ENCODE measurements at places on chromosomes 2 and 18.

DNA sequence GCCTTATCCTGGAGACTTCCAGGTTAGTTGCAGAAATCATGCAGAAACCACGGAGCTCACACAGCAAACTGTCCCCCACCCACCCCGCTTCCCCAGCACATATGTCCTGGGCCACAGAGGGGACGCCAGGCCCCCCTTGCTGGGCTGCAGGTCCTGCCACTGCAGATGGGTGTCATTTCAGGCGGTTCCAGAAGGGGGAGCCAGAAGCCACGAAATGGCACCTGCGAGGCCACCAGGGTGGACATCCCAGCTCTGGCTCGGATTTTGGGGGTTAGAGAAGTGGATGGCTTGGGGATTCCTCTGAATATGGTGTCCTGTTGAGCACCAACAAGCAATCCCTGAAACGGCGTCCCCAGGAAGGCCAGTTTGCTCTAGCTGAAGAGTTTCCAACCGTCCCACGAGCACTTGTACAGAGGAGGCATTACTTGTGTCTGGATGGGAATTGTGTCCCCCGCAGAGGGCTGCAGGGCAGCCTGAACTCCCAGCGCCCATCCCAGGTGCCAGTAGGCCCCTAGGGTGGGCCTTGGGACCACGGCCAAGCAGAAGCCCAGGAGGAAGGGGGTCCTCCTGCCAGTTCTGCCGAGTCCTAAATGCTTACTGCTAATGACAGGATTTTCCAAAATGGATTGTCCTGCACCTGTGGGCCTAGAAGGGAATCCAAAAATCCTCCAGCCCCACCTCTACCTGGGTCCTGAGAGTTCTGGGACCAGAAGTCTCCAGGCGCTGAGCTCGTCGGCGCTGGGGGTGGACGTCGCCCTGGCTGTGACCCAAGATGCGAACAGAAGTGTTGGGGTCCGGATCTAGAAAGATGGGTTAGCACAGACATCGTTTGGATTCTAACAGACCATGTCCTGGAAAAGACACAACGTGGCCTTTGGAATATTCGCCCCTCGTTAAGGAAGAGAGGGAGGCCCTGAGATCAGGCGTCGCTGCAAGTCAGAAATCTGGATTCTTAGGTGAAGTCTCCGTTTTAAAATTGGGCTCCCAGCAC is 14.6 kb upstream of the NFATC1 start:
- DNase-seq, result peak; percentile 22

- no peak for DNase-seq
Observed at GRCh38 chr2:59250307-59250677, 1009.2 kb upstream of the FANCL start.

DNA sequence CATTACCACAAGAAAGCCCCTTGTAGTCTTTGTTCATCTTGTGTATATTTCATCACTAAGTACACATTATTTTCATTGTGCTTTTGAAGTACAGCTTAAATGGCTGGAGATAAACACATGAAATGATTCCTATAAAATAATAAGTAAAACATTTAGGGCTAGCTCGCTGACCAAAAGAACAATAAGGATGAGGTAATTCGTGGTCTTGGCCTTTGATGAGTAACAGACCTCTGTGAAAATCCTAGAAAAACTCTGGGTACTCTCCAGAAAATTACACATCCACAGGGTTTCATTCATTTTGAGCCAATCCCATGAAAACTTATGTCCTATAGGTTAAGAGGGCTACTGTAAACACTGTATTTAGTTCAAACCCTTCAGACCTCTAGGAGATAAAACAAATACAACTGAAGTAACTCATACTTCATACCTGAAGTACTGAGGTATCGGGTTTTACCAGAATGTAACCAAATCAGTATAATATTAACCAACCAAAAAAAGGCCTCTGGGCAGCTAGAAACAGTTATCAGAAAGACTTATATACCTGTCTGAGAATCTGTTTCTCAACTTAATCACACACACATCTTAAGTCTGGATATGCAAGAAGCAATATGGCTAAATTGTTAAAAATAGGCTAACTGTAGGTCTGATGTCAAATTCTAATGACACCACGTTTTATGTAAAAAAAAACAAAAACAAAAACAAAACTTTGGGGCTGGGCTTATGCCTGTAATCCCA is 31.0 kb downstream of the CFAP36 start:
- DNase-seq, result no peak

GRCh38 chr2:101698014-101698843 is 722 bp downstream of the MAP4K4 start:
- DNase-seq, result no peak

- DNase-seq, result no peak
Observed at GRCh38 chr2:96344011-96344410, 8.4 kb downstream of the NCAPH start.

DNA sequence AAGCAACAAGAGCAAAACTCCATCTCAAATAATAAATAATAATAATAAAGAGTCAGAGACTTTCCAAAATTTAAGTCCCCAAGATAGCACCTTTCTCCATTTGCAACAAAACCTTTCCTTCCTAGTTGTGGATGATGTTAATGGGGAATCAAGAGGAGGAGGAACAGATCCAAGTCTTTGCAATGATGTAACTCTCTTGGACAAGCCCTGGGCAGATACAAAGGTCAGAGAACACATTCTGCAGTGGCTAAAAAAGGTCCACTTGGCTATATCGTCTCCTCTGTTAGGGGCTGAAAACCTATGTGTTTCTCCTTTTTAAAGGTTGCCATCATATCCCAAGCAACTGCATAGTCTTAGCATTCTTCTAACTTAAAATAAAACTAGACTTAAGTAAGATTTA is 151.1 kb downstream of the TMEM163 start:
- no peak for DNase-seq

DNA sequence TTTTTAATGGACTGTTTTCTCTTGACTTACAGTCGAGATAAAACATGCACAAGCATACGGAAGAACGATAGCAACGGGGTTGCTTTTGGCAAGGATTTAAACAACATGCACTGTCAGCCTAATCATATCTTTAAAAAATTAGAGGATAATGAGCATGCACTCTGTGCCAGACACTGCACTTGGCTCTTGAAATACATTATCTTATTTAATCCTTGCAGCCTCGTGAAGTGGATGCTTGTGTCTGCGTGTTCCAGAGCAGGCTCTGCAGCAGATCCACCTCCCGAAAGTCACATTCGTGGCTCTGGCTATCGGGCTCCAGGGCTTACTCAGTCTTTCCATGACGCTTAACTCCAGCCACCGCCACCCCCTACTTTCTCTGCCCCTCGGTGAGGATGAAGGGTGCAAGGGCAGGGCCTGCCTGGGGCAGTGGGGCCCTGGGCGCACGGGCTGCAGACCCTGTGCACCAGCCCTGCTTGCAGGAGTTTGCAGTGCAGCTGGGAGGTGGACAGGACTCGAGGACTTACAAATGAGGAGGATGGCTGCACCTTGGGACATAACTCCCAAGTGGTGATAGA is 61.7 kb downstream of the ACKR3 start:
- no peak for DNase-seq

DNA sequence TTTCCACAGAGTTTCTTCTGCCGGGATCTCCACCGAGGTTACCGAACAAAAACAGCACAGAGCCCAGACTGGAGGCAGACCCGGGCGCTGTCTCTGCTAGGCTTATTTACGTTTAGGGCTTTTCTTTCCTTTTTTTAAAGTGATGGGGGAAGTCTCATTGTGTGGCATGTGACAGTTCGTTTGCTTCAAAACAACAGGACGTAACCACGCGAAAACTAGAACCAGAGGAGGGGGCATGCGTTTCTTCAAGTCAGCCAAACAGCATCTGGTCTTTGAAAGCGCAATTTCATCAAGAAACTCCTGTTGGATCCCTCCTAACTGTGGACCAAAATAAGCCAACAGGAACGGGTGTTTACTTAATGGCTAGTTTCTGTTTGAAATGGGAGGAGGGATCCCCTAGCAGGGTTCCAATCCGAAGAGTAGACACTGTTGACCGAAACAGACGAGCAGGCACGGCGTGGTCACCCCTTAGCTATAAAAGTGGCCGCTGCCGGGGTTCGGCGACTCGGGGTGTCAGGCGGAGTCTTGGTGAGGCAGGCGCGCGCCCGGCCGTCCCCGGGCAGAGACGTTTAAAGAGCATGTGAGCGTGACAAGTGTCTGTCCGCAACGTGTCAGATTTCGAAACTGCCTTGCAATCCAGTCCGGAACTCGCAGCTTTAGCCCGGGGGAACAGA is 997 bp upstream of the TGIF1 start:
- peak; percentile 91 for DNase-seq

GRCh38 chr2:177392373-177393202 is at the start of gene AGPS:
Gene AGPS (plus strand): TSS chr2:177392773. CDS start chr2:177392790, 17 bp downstream.
- DNase-seq, result peak; percentile 73

DNA sequence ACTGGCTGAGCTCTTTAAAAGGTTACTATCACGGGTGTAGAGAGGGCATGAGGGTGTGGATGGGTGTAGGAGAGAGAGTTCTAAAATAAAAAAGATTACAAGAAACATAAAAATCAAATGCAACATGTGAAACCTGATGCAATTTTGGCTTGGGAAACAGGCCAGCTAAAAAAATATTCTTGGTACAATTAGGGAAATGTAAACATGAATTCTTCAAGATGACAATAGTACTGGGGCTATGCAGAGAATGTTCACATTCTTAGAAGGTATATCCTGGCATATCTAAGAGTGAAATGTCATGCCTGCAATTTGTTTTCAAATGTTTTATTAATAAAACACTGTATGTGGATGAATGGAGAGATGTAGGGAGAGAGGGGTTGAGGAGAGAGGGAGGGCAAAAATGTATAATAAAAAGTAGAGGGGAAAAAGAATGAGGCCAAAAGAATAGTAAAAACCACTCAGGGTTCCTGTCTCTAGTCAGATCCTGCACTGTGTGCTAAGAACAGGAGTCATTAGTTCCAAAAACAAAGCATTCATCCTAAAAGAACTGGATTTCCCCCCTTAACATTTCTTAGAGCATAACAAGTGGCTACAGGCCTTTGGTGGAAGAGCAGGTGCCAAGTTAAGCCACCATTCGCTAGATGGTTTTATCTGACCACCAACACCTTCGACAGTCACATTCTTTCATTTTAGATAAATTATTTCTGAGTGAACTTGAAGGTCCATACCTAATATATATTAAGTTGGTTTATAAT is 77.3 kb downstream of the LPIN2 start:
- DNase-seq, result no peak

DNA sequence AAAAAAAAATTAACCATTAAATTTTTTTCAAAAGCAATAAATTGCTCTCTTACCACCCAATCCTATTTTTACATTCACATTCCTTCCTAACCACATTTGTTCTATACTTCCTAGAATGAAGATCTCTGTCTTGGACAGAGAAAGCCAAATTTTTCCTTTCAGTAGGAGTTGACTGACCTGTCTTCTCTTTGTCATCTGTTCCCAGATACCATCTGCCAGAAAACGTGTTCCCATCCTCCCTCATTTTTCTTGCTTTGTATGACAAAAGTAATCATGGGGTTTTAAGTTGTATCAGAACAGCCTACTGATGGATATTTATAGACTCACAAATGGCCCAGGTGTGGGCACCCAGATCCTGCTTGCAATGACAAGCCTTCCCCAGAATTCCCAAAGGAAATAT is 182.1 kb downstream of the CYP26B1 start:
- DNase-seq, result no peak

GRCh38 chr2:196066291-196067087 is 2.1 kb downstream of the DNAH7 start:
- DNase-seq, result no peak

DNA sequence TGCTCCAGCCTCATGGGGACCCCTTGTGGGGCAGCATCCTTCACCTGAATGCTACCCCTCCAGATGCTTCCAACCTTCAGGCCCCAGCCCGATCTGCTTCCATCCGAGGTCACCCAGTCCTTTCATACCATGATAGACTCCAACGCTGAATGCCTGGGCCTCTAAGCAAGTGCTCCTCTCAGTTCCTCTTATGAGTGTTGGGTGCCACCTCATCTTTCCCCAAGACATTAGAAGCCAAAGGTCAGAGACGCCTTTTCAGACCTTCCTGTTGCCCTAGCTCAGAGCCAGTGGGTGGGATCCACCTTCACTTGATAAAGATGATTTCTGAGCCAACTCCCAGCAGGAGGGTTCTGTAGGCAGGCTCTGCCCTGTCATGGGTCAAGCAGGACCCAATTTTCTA is 174.5 kb upstream of the MGAT5 start:
- DNase-seq, result no peak

- DNase-seq, result no peak
Observed at GRCh38 chr2:39510140-39510539, 73.1 kb upstream of the MAP4K3 start.

GRCh38 chr2:130957915-130958314 is 121.2 kb downstream of the ARHGEF4 start:
- DNase-seq, result no peak

DNA sequence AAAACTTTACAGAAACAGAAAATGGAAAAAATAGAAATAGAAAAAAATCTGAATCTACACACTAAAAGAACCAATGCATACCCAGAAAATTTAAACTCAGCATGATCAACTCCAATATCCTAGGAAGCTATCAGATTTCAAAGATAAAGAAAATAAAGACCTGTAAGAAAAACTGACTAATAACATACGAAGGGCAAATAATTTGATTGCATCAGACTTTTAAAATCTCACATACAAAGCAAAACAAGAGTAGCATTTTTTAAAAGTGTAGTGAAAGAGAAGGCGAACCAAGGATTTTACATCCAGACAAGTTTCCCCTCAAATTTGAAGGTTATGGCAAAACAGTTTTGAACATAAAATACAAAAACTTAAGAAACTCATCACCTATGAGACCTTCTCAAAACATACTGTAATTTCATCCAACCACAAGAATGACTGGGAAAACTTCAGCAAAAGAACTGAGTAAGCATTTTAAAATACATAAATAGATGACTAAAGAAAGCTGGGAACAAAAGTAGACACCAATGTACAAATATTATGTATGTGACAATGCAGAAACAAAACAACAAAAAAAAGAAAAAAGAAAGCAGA is 54.8 kb downstream of the NBAS start:
- DNase-seq, result no peak

DNA sequence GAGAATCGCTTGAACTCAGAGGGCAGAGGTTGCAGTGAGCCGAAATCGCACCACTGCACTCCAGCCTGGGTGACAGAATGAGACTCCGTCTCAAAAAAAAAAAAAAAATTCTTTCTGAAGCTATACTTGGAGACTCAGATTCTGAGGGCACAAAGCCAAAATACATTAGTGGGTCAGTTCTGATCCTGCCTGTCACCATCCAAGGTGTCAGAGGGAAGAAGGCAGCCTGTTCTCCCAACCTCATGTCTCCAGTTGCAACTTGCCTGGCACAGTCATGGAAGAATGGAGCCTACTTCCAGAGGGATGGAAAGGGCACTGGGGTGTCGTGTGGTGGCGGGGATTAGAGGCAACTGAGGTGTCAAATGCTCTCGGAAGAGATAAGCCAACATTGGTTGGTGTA is 104.8 kb upstream of the GATA6 start:
- no peak for DNase-seq

DNA sequence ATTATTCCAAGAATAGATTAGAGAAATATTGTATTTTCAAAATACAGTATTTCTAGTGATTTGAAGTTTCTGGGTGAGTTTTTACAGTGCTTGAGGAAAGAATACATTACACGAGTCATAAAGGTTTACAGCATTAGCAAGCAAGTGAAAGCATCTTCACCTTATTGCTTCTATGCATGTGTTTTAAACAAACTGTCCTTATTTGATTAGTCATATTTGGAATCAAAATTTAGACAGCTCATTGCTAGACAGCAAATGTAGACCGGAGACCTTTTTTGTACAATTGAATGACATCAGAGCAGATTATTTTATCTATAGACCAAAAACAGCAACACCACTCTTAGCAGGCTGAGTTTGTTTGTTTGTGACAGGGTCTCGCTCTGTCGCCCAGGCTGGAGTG is 69.2 kb downstream of the FAM161A start:
- no peak for DNase-seq

- DNase-seq, result no peak
Observed at GRCh38 chr2:138215958-138216357, 251.7 kb downstream of the HNMT start.

GRCh38 chr2:27720004-27720551 is 51.4 kb upstream of the MRPL33 start:
- peak; percentile 54 for DNase-seq

All from HepG2 (cell line).